ENCODE measurements at places on chromosomes 11 and 22. TPM values are rescaled to one million over a fixed set of nuclear protein-coding genes. Genes with fewer than 3 reads are reported as not detected.

MMP12 gene
- total RNA-seq, result not detected

ANO9 gene
- total RNA-seq, result 0.75 TPM

FREY1 gene
- total RNA-seq, result 0.82 TPM

ATM gene
- 29.3 TPM for total RNA-seq

DMC1 gene
- 16.3 TPM for total RNA-seq

MRPL11 gene
- total RNA-seq, result 33.1 TPM

MB gene
- total RNA-seq, result 9,762 TPM

LRP4 gene
- 29.6 TPM for total RNA-seq

SAA4 gene
- not detected for total RNA-seq

BCO2 gene
- total RNA-seq, result 40.6 TPM

GLYAT gene
- total RNA-seq, result not detected

Measured in right atrium auricular region (tissue), 2 donors.